Stimulated activated CD4-positive, alpha-beta T cell treated with anti-CD3 and anti-CD28 coated beads, Interleukin-1b, Interleukin-23, amount 100 ng/mL, for 1 hour (primary cell): ENCODE measurements at places on chromosomes 5 and 9.

DNA sequence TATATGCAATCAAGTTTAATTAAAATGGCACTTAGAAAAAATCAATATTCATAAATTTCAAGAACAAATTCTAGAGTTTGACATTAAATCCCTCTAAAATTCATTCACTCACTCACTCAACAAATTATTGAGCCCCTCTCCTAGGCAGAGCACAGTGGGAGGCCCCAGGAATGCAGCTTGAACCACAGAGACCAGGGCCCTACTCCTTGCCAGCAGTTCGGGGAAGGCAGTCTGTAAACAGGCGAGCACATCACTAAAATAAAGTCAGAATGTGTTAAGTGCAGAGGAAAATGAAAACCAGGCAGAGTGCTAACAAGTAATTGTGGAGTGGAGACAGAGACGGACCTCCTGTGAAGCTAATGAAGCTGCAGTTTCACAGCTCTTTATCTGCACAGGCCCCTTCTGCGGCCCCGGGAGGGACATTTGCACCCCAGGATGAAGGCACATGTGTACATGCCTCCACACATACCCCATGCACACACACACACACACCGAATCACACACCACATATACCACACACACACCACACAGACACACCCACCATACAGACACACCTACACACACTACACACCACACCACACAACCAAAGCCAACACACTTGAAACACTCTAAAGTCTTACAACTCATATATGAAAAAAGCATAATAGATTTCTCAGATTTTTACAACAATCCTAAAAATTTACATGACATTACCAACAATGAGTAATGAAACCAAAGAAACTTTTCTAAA is 40.5 kb downstream of the BHMT start:
- DNase-seq = no peak

DNA sequence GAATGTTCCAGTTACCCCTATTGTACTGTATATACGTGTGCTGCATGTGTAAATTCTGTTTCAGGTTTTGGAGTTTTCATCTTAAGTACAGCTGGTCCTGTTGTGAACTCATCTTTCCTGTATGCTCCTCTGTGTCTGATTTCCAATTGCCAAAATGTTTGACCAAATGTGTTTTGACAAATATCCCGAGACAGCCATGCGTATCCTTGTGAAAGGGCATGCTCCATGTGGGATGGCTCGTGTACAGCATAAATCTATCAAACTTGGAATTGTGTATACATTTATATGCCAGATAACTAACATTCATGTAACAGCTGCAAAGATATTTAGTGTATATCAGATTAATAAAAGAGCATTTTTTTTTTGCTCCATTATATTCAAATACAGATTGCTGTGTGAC is 69.5 kb upstream of the IQGAP2 start:
- DNase-seq = no peak

- DNase-seq = no peak
These were observed 158.6 kb upstream of the GNA14 start for GRCh38 chr9:77806741-77807140.

DNA sequence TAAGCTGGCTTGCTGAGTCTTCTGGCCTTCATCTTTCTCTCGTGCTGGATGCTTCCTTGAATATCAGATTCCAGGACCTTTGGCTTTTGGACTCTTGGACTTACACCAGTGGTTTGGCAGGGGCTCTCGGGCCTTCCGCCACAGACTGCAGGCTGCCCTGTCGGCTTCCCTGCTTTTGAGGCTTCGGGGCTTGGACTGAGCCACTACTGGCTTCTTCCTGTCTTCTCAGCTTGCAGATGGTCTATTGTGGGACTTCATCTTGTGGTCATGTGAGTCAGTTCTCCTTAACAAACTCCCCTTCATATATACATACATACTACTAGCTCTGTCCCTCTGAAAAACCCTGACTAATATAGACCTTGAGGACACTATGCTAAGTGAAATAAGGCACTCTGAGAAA is 78.3 kb upstream of the SSBP2 start:
- no peak for DNase-seq

DNA sequence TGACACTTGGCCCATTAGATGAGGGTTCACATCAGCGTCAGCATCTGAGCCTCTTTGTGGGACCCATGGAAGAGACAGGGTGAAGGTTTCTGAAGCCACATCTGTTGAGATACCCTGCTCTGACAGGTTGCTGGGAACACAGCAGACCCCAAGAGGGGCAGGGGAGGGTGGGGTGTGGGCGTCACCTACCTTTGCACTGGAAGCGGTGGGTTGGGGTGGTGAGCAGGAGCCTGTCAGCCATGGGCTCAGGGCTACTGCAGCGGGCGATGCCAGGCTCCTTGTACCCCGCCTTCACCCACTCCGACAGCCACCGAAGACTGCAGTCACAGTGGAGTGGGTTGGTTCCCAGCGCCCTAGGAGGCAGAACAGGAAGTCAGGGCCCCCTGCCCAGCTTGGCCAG is 131.5 kb upstream of the PANK3 start:
- no peak for DNase-seq

GRCh38 chr5:12794476-12795332 is 890.5 kb upstream of the CTNND2 start:
- no peak for DNase-seq

GRCh38 chr5:136769900-136770684 is 404.7 kb upstream of the TRPC7 start:
- DNase-seq = no peak

DNA sequence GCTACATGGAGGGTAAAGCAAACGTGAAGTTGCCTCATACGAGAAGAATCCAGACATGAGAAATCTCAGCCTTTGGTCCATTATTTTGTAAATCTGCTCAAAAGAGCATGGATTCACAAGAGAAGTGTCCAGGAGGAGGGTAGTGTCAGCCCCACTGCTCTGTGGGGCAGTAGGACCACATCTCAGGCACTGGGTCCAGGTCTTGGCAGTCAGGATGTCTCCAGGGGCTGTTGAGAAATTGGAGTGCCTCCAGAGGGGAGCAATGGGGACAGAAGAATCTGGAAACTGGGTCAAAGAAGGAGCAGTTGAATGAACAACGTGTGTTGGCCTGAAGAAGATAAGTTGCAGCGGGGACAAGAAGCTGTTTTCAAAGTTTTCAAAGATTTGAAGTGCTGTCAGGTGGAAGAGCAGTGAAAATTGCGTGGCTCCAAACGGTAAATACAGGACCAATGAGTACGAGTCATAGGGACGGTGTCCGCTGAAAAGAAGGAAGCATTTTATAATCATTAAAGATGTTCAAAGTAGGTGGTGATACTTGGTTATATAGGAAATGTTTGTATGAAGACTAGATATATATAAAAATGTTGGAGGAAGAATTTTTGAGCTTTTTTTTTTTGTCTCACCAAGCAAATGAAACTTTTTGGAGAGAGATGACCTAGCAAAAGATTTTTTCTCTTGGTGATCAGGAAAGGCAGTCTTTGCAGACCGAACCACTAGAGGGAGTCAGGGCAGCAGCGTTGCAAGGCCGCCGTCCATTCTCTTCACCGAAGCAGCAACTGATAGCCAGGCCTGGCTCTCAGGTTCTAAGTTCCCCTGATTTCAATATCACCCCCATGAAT is 57.1 kb upstream of the ZBED3 start:
- peak; percentile 32 for DNase-seq

DNA sequence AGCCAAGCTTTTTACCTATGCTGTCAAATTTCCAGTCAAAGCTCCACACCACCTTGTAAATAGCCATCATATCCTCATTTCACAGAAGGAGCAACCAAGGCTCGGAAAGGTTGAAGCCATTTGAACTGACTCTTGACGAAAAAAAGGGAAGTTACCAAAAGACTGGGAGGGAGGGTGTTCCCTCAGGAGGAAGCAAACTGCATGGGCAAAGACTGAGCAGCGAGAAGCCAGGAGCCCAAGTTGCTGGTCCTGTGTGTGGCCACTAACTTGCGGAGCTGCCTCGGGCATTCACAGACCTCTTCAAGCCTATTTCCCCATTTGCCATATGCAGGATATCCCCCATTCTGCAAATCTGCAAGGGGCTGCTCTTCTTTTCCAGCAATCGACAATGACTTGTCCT is 37.4 kb downstream of the TTLL11 start:
- DNase-seq = no peak

- no peak for DNase-seq
These were observed 30.9 kb downstream of the FABP6 start for GRCh38 chr5:160260006-160260775.

DNA sequence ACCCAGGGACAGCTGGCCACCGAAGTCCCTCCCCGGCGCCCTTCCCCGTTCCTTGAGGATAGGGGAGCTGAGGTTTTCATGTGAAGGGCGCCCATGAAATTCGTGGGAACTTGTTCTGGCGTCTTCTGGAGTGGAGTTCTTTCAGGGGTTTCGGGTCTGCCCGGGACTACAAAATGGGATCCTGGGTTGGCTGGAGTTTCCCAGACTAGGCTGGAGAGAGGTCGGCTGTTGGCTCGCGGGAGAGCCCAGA is 3.6 kb upstream of the RGMB start:
- no peak for DNase-seq

DNA sequence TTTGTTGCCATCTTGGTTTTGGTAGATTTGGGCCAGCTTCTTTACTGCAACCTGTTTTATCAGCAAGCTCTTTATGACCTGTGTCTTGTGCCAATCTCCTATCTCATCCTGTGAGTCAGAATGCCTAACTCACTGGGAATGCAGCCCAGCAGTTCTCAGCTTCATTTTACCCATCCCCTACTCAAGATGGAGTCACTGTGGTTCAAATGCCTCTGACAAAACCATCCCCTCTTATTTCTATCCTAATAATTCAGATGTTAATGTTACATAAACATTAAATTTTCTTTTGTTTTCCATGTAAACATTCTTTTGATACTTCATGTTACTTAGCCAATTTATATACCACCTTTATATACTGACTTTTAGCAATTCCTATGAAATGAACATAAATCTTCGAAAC is 746.3 kb downstream of the CDH18 start:
- no peak for DNase-seq

GRCh38 chr9:96189995-96190394 is 112.0 kb downstream of the HSD17B3 start:
- no peak for DNase-seq

- no peak for DNase-seq
These were observed 227.9 kb upstream of the TARS1 start for GRCh38 chr5:33212900-33213299.

- DNase-seq = no peak
These were observed 9.8 kb downstream of the GTF3C4 start for GRCh38 chr9:132679946-132680625.

- DNase-seq = no peak
These were observed 98.9 kb upstream of the NTRK2 start for GRCh38 chr9:84570482-84571154.

- DNase-seq = no peak
These were observed 10.5 kb downstream of the SLC38A9 start for GRCh38 chr5:55701462-55702103.

DNA sequence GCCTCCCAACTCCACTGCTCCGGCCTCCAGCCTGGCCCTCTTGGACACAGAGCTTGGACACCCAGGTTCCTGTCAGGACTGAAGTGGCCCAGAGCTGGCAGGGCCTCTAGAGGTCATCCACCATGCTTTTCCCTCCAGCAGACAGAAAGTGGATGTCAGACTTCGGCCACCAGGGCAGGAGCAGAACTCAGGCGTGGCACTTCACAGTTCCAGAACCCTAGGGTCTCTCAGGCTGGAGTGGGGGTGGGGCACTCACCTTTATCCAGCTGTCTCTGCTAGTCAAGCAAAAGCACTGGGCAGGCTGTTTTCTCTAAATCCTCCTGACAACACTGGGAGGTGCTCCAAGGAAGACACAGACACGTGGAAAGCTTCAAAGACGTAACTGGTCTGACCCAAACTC is 35.6 kb upstream of the N4BP3 start:
- DNase-seq = no peak

- DNase-seq = no peak
These were observed 23.3 kb upstream of the KIF12 start for GRCh38 chr9:114122136-114123027.

DNA sequence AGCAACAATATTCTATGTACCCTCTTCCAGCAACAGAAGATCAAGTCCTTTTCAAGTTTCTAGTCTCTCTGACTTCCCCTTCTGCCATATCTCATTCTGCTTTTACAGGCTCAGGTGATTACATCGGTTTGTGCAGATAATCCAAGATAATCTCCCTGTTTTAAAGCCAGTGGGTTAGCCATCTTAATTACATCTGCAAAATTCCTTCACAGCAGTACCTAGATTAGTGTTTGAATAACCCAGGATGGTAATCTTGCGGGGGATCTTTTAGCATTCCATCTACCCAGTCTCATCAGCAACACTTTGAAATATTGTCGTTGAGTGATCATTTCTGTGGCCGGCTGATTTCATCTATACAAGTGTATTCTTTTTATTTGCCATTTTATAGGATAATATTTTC is 130.2 kb downstream of the GHR start:
- no peak for DNase-seq

- no peak for DNase-seq
These were observed 242.3 kb upstream of the PTGER4 start for GRCh38 chr5:40437452-40437861.

GRCh38 chr9:135667463-135668001 is 4.4 kb downstream of the LCN9 start:
- DNase-seq = no peak

DNA sequence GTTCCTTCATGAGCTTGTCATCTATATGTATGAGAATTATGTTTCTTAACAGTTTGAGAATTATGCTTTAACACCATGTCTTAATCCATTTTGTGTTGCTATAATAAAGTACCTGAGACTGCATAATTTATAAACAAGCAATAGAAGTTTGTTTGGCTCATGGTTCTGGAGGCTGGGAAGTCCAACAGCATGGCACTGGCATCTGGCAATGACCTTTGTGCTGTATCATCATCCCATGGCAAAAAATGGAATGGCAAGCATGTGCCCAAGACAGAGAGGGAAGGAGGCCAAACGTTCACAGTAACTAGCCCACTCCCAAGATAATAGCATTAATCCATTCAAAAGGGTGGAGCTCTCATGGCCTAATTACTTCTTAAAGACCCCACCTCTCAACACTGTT is 67.6 kb downstream of the MTX3 start:
- no peak for DNase-seq

DNA sequence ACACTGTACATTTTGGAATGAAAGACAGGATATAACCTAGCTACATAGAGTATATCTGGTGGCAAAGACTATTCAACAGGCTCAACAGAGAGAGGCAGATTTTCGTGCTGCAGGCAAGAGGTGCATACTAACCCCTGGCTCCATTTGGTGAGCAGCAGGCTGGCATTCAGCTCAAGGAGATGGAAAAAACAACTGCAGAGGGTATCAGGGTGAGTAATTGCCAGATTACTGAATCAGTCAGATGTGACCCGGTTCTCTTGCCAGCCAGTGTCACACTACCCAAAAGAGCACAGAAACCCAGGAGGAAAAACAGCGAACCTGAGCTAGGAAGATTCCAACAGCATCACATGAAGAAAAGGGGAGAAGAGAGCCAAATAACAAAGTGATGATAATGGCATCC is 130.4 kb upstream of the PRLR start:
- no peak for DNase-seq

- DNase-seq = no peak
These were observed 3.1 kb downstream of the POLR3G start for GRCh38 chr5:90477621-90478215.
